ENCODE measurements at places on chromosomes 4 and X.

DNA sequence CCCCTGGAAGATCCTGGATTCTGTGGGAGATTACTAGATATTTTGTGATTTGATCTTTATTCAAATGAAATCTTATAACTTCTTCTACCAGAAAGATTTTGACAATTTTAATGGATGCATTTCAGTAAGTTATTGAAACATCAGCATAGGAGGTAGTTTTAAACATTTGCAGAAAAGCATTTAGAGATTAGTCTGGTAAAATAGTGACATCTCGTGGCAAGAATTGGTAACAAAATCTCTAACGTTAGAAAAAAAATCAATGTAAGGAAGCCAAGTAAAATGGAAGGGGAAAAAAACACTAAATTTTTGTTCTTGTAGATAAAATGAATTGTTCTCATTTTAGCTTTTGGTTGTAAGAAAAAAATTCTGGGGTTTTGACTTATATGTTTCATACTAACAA lies 73.3 kb downstream of the TASL start:
- DNase-seq = no peak

DNA sequence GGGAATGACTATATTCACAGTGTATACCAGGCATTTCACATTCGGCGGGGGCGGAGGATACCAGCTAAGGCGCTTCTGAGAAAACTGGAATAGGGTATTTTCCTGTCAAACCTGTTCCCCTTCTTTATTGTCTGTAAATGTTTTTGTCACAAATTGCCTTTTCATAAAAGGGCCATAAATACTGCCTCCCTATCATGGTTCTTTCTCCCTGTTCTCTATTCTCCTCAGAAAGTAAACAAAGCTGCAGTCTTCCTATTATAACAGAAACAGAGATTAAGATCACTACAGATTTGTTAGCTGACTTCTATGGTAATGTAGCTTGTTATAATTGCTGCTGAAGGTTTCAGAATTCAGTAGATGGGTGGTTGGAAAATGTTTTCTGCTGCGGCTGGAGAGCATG lies 32.2 kb downstream of the MID2 start:
- no peak for DNase-seq

DNA sequence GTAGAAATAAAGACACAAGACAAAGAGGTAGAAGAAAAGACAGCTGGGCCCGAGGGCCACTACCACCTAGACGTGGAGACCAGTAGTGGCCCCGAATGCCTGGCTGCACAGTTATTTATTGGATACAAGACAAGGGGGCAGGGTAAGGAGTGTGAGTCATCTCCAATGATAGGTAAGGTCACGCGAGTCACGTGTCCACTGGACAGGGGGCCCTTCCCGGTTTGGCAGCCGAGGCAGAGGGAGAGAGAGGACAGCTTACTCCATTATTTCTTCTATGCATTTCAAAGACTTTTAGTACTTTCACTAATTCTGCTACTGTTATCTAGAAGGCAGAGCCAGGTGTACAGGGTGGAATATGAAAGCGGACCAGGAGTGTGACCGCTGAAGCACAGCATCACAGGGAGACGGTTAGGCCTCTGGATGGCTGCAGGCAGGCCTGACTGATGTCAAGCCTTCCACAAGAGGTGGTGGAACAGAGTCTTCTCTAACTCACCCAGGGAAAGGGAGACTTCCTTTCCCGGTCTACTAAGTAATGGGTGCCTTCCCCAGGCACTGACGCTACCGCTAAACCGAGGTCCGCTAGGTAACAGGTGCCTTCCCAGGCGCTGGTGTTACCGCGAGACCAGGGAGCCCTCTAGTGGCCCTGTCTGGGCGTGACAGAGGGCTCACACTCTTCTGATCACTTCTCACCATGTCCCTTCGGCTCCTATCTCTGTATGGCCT lies 44.9 kb downstream of the ZBTB49 start:
- peak; percentile 50 for DNase-seq

- no peak for DNase-seq
Measured at GRCh38 chrX:56385336-56385735, 153.2 kb downstream of the KLF8 start.

DNA sequence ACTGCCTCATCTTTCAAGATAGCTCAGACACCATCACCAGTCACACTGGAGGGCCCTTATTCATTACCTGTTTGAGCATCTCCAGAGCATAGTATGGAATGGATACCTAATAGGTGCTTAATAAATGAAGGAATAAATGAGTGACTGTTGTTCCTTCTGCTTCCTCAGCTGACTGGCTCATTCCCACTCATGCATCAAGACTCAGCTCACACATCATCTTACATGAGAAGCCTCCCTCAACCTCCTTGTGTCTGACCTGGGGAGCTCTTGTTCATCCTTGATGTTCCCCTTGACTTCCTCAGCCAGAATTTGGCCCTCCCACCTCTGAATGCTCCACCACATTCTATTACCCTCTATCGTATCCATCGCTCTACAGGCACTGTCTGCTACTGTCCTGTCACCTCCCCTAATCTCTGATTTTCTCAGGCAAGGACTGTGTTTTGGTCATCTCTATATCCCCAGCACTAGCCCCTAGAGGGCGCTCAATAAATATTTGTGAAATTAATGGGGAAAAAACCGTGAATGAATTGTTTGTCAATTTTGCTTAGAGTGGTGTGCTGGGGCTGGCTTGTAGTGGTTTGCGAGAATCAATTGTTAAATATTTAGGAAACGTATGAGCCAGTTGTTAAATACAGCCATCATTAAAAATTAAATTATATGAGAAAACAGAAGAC lies 88.3 kb downstream of the NHSL2 start:
- DNase-seq = no peak

GRCh38 chr4:138112389-138112788 lies 129.8 kb downstream of the SLC7A11 start:
- no peak for DNase-seq

DNA sequence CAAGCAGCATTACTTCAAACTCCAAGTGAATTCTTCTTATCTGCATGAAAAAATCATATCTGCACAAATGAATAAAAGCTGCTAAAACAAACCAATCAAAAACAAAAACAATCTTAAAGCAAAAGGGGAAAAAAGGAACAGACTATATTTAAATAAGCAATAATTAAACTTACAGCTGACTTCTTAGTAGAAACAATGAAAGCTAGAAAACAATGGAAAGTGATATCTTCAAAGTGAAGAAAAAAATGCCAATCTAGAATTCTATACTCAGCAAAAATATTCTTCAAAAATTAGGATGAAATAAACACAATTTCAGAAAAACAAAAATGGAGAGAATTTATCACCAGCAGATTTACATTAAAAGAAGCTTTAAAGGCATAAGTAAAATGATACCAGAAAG lies 20.0 kb downstream of the STBD1 start:
- no peak for DNase-seq

DNA sequence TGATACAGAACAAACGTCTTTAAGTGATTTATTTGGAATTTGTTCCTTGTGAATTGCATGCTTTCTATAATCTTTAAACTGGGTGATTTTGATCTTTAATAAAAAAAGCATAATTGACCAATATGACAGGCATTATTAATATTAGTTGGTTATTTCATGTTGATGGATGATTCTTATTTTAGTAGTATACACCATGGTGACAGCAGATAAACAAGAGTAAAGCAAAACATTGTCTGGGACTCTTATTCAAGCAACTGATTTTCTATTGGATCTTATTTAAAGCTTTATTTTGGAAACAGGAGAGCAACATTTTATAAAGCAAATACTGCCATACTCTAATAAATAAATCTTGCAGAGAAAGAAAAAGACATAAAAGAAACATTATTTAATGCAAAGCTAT lies 591.4 kb upstream of the GNPDA2 start:
- no peak for DNase-seq

DNA sequence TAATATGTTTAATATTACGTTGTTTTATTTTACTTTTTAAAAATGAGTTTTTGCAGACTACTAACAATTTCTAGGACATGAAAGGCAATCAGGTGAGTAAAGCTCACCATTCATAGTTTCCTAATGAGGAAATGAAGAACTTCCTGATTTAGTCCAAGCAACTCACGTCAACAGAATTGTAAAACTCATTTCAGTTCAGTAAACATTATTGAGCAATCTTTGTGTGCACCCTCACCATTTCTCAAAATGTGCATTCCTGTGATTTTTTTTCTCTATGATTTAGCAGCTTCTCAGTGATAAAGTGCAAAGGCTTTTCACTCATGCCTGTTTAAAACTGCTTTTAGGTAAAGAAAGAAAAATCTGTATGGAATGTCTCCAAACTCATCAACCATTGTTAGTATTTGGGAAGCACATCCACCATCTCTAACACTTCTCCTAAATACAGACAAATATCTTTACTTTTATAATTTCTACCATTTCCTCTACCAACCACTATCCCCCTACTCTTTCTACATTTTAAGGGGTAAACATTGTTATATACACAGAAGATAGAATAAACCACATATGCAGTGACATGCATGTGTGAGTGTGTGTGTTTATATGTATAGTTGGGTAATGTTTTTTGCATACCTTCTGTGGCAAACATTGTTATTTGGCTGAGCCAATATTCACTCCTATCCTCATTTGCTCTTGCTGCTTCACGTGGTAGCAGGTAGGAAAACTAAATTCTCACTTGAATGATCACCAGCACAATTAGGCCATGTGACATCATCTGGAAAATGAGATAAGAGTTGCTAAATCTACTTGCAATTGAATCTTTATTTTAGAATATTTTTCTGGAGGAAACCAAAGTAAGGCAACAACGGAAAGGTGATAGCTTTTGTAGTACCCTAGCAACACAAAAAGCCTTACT lies 54.7 kb upstream of the PRDM8 start:
- no peak for DNase-seq

GRCh38 chr4:4631150-4631549 lies 89.3 kb upstream of the STX18 start:
- DNase-seq = no peak

DNA sequence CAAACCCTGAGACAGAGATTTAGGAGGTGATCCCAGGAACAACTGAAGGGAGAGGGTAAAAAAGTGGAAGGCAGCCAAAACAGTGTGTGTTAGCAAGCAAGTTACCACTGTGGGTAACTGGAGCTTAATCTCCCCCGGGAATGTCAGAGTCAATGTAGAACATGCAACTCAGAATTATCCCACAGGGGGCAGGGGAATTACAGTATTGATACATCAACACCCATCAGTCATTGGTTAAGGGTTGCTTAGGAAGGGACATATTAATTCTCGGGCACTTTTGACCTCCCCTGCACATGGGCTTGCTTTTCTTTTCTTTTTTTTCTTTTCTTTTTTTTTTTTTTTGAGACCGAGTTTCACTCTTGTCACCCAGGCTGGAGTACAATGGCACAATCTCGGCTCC lies 29.3 kb downstream of the CXorf58 start:
- no peak for DNase-seq

GRCh38 chr4:6855692-6856297 lies 53.8 kb upstream of the TBC1D14 start:
- no peak for DNase-seq

GRCh38 chr4:145473203-145473602 lies 8.4 kb upstream of the SMAD1 start:
- no peak for DNase-seq

- peak; percentile 13 for DNase-seq
Measured at GRCh38 chrX:12894074-12895030, 12.1 kb upstream of the TLR8 start.

DNA sequence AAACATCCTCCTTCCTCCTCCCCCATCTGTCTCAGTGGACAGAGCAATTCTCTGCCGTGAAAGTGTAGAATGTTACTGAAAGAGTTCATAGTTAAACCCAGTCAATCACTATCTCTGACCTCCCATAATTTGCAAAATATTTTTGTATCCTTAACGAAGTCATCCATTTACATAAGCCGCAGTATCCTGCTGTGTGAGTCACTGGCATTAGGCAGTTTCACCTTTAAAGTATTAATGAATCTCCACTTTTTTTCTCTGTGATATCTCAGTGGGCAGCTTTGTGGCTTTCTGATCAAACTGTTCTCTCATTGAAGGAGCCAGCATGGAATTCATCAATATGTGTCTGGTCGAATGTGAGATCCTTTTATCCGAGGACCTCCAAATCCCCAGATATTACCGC lies 678.6 kb upstream of the TENM3 start:
- no peak for DNase-seq

- no peak for DNase-seq
Measured at GRCh38 chr4:98746530-98746929, 88.1 kb upstream of the TSPAN5 start.

GRCh38 chr4:151459375-151459774 lies 50.4 kb downstream of the FHIP1A start:
- DNase-seq = no peak

DNA sequence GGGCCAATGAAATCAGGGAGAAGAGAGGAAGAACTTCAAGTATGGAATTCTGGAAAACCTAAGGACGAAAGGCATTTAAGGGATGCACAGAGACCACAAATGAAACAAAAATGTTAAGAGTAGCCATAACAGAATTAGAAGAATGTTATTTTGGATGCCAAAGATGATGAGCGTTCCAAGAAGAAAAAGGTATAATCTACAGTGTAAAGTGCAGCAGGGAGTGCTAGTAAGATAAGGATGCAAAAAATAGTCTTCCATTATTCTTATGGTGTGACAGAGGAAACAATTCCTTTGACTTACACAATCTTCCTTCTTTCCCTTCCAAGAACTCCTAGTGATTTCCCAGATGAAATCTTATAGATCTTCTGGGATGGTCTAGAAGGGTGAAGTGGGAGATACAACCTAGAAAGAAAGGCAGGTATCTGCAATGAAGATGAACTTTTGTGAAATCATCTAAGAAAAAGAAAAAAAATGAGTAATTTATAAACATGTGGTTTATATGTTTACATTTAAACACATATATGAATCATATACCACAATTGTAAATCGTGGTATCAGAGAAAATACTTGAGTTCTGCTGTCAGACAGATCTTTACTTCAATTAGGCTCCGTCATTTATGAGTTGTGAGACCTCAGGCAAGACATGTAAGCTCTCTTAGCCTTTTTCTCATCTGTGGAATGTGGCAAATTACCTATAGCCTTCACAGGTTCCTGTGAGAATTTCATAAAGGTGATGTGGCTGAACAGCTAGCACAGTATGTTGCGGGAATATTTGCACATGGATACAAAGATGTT lies 8.1 kb downstream of the MORF4L2 start:
- no peak for DNase-seq

DNA sequence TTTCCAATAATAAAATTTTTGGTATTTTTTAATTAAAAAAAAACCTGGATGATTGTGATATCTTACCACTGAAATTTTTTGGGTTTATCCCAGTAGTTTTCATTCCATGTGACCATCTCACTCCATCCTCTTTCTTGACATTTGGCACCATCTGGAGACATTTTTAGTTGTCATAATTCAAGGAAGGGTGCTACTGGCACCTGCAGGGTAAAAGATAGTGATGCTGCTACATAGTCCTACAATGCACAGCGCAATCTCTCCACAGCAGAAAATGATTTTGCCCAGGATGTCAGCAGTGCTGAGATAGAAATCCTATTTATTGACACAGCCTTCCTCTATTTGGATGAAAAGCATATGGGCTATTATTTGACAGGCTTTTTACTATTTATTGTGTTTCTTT lies 79.3 kb downstream of the RBPJ start:
- DNase-seq = no peak

Data from stimulated activated CD8-positive, alpha-beta memory T cell treated with anti-CD3 and anti-CD28 coated beads, Interleukin-2, amount 100 ng/mL, for 1 hour (primary cell).